M059J (cell line): ENCODE measurements at places on chromosomes 1 and 21. TPM values are rescaled to one million over a fixed set of nuclear protein-coding genes. Genes with fewer than 3 reads are reported as not detected.

GRCh38 chr1:110540891-110541685, 22.1 kb upstream of the KCNA10 start:
- no peak for DNase-seq

NR5A2 gene
- total RNA-seq: 0.10 and 0.47 TPM in 2 replicates

- DNase-seq: peak; percentile 81
Observed at GRCh38 chr1:93715529-93716126, 34.0 kb upstream of the BCAR3 start.

DNA sequence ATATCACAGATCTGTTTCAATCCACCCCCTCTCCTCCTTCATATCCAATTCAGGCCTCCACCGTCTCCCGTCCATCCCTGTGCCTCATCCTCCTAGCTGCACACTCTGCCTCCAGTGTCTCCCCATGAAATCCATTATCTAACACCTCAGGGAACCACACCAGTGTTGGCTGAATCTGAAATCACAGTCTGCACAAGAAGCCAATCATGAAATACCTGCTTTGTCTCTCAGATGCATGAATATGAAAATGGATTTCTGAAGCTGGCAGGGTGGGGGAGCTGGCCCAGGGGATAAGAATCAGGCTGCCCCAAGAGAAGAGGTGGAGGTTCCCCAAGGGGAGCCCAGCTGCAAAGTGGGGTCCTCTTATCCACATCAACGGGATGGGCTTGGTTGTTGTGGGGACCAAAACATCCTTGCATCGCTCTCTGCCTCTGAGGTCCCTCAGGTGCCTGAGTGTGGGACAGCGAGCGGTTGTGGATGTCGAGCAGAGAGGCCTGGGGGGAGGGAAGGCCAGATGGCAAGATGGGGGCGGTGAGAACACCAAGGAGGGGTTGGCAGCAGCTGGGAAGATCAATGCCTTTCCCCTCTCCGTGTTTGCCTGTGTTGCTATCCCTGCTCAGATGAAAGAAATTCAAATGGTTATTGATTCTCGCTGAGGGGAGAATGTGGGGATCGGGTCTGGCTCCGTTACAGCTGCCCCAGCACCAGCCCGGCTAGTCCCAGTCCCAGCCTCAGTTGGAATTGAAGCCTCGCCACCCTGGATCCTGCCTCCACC, 237.3 kb upstream of the POU3F1 start:
- DNase-seq: no peak

- DNase-seq: no peak
Observed at GRCh38 chr1:189312499-189312898, 1165.2 kb downstream of the BRINP3 start.

GRCh38 chr21:34075760-34076660, 2.6 kb downstream of the MRPS6 start:
- DNase-seq: no peak

DNA sequence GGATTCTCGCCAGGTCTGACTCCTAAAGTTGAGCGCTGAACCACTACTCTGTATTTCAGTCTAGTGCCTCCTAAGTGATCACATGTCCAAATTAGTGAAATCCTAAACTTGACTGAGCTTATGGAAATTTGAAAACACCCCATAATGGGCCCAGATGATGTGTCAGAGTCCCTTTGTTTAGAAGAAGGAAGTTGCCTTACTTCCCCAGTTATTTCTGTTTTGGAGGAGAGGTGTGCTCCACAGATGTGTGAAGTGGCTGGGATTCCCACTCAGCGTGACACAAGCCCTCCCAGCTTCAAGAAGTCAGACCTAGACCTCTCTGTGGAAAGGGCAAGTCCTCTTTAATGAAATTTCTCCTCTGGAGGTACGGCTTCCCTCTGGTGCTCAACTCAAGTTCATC, 188.8 kb downstream of the TTLL7 start:
- DNase-seq: no peak

GPR52 gene
- not detected in 2 replicates for total RNA-seq

DNA sequence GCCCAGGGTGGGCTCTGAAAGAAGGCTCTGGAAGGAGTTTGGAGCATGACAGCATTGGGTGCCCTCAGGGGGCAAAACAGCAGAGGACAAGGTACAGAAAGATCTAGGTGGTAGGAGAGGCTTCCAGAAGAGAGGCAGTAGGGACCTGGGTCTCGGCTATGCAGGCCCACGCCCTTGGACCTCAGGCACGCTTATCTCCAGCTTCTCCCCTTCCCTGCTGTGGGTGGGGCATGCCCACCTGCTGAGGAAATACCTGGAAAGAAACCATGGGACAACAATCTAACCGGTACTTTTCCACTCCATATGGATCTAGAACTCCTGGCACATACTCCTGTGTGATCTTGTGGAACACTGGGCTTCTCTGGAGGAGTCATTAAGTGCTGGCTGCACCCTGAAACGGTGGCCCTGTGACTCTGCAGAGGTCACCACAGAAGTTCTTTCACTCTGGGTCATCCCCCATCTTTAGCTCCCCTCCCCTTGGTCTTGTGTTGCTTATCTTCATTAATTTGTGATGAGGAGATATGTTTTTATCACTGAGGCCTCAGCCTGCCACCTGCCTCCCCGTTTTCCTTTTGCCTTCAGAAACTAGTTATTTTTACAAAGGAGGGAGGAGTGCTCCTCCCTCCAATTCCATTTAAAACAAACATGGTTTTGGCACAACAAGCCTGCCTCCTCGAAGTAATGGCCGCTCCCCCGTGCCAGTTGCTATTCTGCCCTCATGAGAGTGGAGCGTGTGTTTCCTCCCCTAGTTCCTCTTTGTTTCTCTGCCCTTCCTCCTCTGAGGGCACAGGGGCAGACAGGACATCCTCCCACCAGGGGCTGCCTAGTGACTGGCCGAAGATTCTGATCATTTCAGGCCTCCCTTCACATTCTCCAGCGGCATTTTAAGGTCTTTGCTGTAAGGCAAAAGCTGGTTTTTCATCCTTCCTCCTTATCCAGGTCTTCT, 78.0 kb upstream of the ATP5PO start:
- DNase-seq: no peak

TGFB2 gene
- total RNA-seq: 50.4 and 74.2 TPM in 2 replicates

LDLRAD1 gene
- not detected in 2 replicates for total RNA-seq

DNA sequence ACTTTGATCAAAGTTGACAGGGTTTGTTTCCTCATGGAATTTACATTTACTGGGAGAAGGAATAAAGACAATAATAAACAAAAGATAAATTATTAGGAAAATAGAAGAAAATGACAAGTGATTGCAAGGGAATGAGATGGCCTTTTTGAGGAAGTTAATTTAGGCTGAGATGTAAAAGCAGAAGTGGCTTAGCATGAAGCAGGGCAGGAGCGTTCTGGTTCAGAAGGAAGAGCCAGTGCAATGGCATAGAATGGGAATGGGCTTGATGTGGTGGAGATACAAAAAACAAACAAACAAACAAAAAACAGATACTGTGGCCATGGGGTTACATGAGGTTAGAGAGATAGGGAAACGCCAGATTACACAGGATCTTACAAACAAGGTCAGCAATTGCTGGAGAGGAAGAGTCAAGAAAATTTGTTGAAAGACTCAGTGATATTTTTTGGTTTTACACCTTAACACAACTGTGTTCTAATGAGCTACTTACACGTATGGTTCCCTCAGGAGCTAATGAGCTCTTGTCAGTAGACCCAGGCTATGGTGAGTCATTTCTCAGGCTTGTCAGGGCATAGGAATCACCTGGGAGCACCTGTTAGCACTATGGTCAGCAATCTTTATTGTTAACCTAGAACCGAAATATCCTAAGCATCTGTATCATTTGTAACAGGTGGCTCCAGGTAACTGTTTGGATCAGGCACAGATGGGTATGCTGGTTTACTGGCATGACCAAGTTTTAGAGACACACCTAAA, 8.7 kb upstream of the CADM3 start:
- no peak for DNase-seq

GRCh38 chr1:22804406-22804805, 93.8 kb downstream of the EPHB2 start:
- DNase-seq: no peak

TNFRSF8 gene
- total RNA-seq: 0.47 TPM in 1 of 2 replicates, not detected in the other

GRCh38 chr1:160727316-160727640, 11.8 kb upstream of the SLAMF7 start:
- no peak for DNase-seq

CYP4A11 gene
- not detected in 2 replicates for total RNA-seq

CACYBP gene
- total RNA-seq: 179 and 209 TPM in 2 replicates

- no peak for DNase-seq
Observed at GRCh38 chr1:12171206-12172041, 4.6 kb downstream of the TNFRSF1B start.

HSD11B1 gene
- total RNA-seq: 1.9 and 4.3 TPM in 2 replicates

DNA sequence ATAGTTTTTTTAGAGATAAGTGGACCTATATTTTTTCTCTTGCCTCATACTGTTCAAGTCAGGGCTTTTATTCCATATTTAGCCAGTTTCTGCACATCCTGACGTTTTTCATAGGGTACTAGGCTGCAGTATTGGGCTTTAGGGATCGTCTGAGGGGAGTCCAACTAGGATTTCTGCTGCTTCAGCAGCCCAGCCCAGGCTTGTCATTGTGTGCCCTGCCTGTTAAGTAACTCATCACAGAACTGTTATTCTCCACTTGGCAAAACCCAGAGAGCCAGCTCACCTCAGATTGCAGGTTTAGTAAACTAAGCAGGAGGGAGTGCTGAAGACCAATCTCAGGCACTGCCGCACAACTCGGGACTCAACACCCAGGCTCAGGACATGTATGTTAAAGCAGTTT, 2.8 kb downstream of the GALNT2 start:
- no peak for DNase-seq

COL9A2 gene
- 2.8 and 11.1 TPM in 2 replicates for total RNA-seq

B3GALT2 gene
- 0.10 TPM in 1 of 2 replicates, not detected in the other for total RNA-seq

GRCh38 chr1:157363660-157364140, 188.6 kb downstream of the FCRL5 start:
- peak; percentile 30 for DNase-seq

ST6GALNAC5 gene
- 1.4 and 2.0 TPM in 2 replicates for total RNA-seq

DNA sequence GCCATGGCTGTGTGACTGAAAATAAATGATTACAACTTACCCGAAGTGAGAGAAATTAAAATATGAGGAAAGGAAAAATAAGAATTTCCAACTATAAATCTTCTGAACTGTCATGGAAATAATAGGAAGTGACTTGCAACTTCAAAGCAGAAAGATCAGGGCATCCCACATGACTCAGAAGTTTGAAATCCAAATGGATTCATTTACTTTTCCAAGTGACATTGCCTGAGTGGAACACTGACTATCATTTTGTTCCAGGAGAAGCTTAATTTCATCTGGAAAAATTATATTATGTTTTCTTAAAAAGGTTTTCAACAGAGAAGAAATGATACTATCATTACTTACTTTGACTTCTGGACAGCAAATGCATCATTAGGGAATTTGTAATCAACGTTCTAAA, 110.8 kb downstream of the GREM2 start:
- DNase-seq: peak; percentile 71

PIGR gene
- total RNA-seq: 0.10 TPM in 1 of 2 replicates, not detected in the other

DNA sequence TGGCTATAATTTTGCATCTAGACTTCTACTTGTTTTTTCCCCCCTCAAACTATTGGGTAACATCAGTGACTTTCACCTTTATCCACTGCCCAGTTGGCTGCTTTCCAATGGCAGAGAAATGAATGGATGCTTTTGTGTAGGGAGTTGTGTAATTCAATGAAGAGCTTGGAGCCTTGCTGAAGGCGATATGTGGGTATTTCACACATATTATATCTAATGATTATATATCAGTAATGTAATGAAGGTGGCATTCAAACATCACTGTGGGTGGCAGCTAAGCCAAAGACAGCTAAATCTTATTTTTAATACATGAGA, 81.2 kb downstream of the TGFB2 start:
- DNase-seq: peak; percentile 70

DNA sequence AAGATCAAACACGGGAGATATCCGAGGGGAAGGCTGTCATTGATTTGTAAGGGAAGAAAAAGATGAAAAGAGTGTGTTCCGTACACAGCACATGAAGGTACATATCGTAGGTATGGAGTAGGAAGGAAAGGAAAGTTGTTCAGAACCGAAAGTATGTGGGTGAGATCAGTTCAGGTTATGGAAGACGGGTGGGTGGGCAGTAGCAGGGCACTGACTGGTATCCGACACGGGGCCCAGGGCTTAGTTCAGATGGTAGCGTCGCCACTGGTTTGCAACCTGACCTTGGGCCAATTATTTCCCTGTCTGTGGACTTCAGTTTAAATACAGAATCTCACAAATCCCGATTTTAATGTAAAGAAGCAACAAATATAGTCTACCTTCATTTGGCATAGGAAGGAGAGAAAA, 27.8 kb upstream of the A3GALT2 start:
- DNase-seq: peak; percentile 54

GRCh38 chr1:155078469-155079209, at the start of gene EFNA3:
Gene EFNA3 (plus strand): TSS chr1:155078837. CDS start chr1:155078942, 105 bp downstream.
- peak; percentile 38 for DNase-seq

- no peak for DNase-seq
Observed at GRCh38 chr1:212124690-212125582, 89.4 kb downstream of the DTL start.

ASPM gene
- total RNA-seq: 39.8 and 62.1 TPM in 2 replicates

DNA sequence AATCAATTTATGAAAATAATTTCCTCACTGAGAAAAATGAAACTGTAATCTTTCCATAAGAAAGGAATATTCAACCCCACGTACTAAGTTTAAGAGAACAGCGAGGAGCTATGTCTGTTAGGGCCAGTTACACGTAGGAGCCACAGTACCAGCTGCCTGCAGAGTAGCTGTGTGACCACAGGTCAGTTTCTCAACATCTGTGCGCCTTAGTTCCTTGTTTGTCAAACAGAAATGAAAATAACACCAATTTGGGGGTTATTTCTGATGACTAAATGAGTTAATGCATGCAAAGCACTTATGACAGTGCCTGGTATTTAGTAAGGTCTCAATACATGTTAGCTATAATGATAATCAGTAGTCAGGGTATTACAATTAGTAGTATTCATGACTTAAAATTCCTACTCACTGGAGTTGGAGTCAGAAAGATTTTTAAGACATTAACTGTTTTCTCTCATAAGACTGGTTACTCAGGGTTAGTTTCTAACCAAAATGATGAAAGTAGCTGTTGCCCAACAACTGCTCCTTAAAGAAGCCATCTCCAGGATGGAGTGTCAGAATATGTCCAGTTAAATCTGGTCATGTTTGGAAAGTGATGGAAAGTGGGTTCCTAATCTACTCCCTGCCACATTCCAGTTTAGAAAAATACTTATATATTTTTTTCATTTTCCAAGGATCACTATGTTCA, 85.8 kb upstream of the ZNF648 start:
- DNase-seq: no peak

GRCh38 chr1:223419115-223419514, 25.9 kb downstream of the CCDC185 start:
- DNase-seq: no peak

- DNase-seq: no peak
Observed at GRCh38 chr1:115051850-115052249, 22.2 kb downstream of the TSHB start.

PDC gene
- total RNA-seq: not detected in 2 replicates

DNA sequence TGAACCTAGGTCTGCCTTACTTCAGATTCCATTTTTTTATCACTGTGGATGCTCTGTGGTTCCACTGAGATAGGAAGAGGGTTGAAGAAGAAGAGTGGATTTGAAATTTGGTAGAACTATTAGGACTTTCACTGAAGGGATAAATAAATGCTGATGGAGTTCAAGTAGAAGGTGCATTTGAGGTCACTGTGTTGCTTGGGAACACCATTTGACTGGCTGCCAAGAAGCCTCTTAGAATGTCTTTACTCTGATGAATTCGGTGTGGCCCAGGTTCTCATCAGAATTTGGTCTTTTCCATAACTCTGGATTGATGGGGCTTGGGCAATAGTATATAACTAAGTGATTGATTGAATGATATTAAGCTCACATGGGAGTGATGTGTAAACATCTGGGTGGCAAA, 11.9 kb downstream of the XPR1 start:
- peak; percentile 73 for DNase-seq

GRCh38 chr21:38809198-38809878, 3.6 kb downstream of the ETS2 start:
- no peak for DNase-seq
